ENCODE measurements at places on chromosomes 3 and 15.

DNA sequence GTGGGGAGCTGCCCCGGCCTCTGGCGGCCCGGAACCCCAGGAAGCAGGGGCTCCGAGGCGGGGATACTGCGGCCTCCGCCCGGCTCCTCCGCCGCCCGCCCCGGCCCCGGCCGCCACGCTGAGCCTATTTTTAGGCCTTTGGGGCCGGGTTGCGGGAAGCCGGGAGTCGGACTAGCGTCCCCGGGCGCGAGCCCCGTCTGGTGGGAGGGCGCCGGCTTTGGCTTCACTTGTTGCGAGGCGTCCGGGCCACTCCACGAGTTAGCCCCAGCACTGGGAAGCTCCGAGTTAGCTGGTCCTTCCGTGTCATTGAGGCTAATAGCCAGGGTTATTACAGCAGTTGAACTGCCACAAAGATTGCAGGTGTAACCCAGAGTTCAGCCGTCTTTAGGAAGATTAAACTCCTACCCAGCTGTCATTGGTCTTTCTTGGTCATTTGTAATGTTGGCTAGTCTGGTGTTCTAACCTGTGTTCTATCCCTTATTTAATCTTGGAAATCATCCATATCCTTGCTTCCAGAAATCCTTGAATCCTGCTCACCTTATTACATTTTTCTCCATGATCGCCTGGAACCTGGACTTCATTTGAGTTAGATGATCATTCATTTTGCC is 791 bp downstream of the GYG1 start:
- no peak for DNase-seq

DNA sequence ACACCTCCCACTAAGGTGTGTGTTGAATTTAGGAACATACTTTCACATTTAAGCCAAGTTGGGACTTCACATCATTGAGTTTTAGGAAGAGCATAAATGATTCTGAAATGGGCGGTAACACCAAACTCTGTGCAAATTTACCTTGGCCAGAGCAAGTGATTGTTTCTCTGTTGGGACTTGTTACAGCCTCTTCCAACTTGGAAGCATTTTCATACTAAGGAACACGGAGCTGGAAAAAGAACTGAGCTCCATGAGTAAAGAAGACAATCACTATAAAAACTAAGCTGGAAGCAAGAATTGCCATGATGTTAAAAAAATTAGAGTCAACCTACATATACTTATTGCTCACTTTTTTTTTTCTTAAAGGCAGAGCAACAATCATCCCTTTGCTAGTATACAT is 371.3 kb downstream of the ERC2 start:
- no peak for DNase-seq

- DNase-seq: no peak
Measured at GRCh38 chr15:70701891-70702568, 61.3 kb downstream of the UACA start.

DNA sequence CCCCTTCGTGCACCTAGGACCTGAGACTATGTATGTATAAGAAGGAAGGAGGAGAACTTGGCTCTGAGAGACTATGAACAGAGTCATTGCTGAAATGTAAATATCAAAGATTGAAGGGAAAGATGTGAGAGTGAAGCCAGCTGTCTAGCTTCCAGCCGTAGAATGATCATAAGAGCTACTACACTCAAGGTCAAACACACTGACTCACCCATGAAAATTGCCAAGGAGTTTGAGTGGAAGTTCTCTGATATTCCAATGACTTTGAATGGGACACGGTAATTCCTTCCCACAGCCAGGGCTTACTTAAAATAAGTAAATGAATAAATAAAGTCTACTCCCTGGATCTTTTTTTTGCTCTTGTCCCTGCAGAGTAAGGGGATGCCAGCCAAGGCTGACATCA is 398.9 kb upstream of the TPRG1 start:
- DNase-seq: no peak

DNA sequence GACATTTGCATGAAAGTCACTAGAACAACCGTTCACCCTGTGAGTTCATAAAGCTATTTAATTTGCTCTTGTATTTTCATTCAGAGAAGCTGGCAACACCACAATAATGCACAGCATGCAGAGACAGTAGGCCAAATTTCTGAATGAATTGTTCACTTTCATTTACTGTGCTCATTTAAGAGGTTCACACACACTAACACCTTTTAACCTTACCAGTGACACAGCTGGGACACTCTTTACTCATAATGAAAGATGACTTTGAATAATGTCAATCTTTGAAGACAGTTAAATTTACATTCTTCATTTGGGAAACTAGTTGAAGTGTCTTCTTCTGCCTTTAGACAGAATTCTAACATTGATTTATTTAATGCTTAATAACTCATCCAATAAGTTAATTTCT is 95.7 kb downstream of the ROBO1 start:
- DNase-seq: no peak

DNA sequence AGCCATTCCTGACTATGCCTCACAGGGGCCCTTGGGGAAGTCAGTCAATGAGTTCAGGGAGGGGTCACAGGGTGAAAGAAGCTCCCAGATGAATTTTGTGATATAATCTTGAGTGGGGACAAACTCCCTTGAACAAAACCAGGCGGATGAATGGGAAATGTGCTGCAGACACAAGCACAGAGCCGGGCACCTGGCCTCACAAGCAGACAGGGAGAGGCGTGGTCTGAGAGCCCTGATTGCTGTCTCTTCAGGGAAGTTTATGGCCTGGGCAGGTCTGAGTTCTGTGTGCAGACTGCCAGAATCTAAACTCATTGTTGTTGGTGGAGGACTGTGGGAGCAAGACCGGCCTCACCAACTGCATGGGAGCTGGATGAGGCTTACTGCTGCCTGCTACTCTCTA is 591.8 kb downstream of the EPHA3 start:
- DNase-seq: no peak

- no peak for DNase-seq
Measured at GRCh38 chr3:44576613-44577012, 8.2 kb upstream of the ZNF660 start.

- DNase-seq: no peak
Measured at GRCh38 chr3:65539616-65540015, 499.1 kb downstream of the MAGI1 start.

- no peak for DNase-seq
Measured at GRCh38 chr3:186107215-186108105, 1.4 kb downstream of the ETV5 start.

- no peak for DNase-seq
Measured at GRCh38 chr3:61257148-61257547, 5.9 kb upstream of the FHIT start.

GRCh38 chr15:31155151-31155550 is 53.6 kb upstream of the TRPM1 start:
- DNase-seq: no peak

Data from stimulated activated CD8-positive, alpha-beta memory T cell treated with anti-CD3 and anti-CD28 coated beads, Interleukin-4, amount 100 ng/mL, for 1 hour (primary cell).